ENCODE measurements at places on chromosomes 4 and X.

- peak; percentile 53 for DNase-seq
These were observed 481.4 kb downstream of the FAT4 start for GRCh38 chr4:125796138-125796537.

DNA sequence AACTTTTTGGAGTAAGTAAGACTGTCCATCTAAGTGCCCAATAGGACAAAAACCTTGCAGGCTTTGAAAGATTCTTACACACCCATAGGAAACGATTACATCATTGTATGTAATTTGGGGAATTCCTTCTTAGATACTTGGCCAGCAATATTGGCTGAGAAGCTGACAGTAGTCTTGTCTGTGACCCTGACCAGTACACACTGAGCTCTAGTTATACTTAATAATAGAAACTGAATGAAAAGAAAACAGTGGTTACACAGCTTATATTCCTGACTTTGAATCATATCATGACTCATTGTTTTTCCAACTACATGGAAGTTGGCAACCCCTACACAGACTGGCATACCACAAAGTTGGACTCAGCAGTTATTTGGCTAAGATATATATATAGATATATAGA lies 7.1 kb upstream of the TLR2 start:
- DNase-seq = no peak

DNA sequence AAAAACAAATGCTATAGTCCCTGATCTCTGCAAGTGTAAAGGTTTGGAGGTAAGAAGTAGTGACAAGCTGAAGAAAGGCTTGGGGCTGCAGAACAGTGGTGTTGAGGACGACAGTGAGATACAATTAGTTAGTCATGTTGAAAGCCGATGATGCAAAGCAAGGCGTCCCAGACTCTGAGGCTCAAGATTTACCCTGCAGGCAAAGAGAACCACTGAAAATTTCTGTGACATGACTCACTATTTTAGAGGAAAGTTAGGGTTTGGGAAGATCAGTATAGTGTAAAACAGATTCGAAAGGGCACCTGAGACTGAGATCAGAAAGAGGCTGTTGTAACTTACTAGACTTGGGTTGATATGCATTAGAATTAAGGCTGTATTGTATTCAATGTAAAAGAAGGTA lies 281.3 kb upstream of the FTHL17 start:
- no peak for DNase-seq

GRCh38 chr4:163280703-163281519 lies 51.5 kb downstream of the NPY1R start:
- DNase-seq = no peak

GRCh38 chr4:114209584-114209983 lies 230.1 kb upstream of the ARSJ start:
- no peak for DNase-seq
